Kasumi-1 (cell line): ENCODE measurements at places on chromosomes 3 and 15.

GRCh38 chr3:45225465-45226205 is 452 bp downstream of the TMEM158 start:
- DNase-seq, result no peak

- DNase-seq, result no peak
Measured at GRCh38 chr3:62110443-62111225, 262.7 kb downstream of the FEZF2 start.

DNA sequence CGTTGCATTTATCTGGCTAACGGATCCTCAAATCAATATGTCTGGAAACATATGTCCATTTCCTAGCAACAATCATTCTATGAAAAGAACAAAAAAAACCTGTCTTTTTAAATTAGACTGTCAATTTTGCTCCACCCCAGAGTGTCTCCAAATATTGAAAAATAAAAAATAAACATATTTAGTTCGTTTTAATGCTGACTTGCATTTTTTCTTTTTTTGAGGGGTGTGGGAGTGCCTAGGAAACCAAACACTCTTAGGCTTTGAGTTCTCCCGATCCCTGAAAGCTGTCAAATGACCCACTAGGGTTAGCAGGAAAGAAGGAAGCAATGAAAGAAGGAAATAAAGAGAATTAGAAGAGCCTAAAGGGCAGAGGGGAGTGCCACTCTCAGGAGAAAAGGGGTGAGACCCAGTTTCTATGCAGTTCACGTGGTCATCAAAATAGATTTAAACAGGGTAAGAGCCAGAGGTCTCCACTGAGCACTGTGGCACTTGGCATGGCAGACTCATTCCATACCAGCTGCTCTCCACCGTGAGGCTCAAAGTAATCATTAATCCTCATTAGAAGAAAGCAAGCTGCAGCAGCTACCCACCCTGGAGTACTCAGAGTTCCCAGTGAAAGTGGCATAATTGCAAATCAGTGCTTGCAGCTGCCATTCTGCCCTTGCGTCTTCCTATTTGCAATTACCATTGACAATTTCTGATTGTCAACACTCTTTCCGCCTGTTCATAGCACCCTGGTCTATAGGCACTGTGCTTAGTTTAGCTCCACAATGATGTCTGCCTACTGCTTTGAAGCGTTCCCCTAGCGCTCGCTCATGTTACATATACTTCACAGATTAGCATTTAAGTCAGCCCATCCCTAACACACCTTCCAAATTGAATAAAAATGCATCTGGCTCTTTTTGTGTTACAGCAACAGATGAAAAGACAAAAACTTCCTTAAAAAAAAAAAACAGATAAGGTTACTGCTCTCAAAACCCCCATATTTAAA is 32.3 kb downstream of the PDZRN3 start:
- DNase-seq, result no peak

GRCh38 chr3:143283432-143284128 is 164.0 kb downstream of the CHST2 start:
- no peak for DNase-seq

GRCh38 chr15:68471541-68471940 is 39.6 kb upstream of the ITGA11 start:
- DNase-seq, result no peak

DNA sequence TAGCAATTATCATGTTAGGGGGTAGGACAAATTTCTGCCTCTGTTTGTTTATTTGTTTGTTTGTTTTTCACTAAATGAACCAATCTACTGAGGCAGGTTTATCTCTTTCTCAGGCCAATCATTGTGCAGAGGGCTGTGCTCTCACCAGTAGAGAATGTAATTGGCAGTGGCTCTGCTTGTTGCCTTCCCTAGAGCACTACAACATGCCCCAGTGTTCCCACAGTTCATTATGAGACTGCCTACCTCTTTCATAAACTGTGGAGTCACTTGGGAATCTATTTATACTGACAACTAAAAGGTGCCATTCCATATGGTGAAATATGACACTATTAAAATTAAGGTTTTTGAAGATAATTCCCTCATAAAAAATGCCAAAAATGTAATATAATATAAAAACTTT is 196.3 kb upstream of the ALCAM start:
- no peak for DNase-seq

DNA sequence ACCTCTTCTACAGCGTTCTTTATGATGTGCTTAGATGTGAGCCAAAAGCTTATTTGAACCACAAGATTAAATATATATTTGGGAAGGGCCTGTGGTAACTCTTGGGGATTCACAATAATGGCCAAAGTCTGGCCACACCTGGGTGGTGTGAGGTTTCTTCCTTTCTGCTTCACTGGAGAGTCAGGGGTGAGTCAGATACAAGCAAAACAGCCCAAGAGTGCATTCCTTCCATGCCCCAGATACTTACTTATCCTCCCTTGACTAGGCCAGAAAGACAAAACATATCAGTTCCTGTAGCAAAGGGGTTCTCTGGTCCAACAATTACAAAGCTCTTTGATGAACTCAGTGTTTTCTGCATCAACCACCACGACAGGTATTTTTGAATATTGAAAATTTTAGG is 941 bp downstream of the ZBED2 start:
- DNase-seq, result no peak

DNA sequence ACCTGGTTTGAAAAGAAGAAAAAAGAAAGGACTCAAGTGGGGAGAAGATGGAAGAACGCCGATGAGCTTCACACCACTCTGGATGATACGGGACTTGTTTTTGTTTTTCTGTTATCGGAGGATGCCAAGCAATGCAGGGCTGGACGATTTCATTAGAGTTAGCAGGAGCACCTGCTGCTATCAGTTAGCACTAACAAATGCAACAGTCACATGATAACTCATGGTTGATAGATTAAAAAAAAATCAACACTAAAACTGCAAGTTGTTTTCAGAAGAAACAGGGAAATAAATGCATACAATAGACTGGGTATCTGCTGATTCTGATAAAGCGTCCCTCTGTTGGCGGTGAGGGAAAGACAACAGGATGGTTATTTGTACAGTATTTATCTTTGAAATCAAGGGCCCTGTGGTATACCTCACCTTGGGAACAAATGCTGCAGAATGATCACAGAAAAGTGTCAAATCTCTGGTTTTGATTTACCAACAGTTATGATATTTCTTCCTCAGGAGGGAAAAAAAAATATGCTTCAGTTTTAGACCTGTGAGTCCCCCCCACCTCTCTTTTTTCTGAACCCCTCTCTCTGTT is 575.1 kb downstream of the FOXP1 start:
- DNase-seq, result no peak
